ENCODE measurements at places on chromosomes 12 and 14.

DNA sequence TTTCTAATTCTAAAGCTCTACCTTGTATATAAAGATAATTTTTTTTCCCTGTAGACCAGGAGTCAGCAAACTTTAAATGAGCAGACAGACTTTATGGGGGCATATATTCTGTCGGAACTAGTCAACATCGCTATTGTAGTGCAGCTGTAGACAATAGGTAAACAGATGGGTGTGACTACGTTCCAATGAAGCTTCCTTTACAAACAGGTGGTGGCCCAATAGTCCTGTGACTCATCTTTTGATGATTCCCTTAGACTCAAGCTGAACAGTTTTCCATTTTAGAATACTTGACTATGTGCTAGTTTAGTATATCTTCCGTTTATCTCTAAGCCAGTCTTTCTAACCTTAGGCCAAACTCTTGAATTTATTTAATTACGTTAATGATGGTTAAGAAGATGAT is 16.3 kb downstream of the MUCL1 start:
- DNase-seq: no peak

DNA sequence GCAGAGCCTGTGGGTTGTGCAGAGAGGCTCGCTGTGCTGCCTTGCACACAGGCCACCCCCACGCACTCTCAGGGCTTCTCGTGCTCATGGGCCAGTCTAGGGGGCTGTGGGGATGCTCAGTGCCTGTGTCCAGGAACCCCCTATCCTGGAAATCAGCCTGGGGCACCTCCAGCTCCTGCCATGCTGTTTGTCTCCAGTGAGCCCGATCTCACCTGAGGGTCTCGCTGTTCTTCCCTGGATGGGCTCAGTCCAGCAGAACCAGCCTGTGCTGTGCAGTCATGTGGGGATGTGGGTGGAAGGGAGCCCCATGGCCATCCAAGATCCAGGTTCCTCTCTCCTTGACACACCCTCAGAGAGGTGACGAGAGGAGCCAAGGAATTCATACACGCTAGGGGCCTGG is 26.7 kb downstream of the SERPINA1 start:
- DNase-seq: no peak

DNA sequence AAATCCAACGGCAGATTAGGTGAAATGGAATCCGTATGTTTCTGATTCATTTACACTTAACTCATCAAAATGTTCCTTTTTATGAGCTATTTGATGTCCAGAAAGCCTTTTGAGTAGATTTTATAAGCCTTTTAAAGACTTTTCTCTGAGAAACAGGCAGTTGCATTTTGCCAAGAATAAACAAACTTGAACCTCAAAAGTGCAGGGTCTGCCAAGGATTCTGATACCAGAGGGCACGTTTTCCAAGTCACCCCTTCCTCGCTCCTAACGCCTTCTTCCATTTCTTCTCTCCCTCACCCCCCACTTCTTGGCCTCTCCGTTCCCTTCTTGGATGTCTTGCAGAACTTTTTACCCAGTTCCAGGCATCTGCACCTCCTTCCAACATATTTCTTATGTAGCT is 200.6 kb upstream of the TBX3 start:
- no peak for DNase-seq

- no peak for DNase-seq
Measured at GRCh38 chr14:23182372-23183157, 895 bp downstream of the SLC7A8 start.

DNA sequence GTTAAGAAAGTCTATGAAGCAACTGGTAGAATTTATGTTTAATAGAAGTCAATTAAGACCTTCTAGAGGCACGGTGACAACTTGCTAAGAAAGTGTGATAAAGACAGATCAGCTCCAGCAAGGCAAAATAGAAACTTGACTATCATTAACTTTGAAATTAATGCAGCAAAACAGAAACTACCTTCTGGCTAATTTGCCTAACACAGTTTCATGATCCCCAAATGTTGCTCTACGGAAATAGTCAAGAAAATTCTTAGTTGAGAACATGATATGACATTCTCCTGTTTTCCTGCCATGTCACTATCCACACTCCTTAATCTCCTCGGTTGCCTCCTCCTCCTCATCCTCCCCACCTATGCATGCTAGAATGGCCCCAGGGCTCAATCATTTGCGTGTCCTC is 4.2 kb downstream of the DENND5B start:
- DNase-seq: no peak

- DNase-seq: no peak
Measured at GRCh38 chr12:70745048-70745447, 107.8 kb upstream of the PTPRB start.

- DNase-seq: no peak
Measured at GRCh38 chr14:96965885-96966595, 168.9 kb downstream of the VRK1 start.

- DNase-seq: no peak
Measured at GRCh38 chr12:54569072-54569471, 19.4 kb downstream of the PPP1R1A start.

GRCh38 chr12:104433061-104433460 is 23.7 kb upstream of the CHST11 start:
- DNase-seq: no peak

- no peak for DNase-seq
Measured at GRCh38 chr12:97560786-97561618, 98.4 kb downstream of the RMST start.

DNA sequence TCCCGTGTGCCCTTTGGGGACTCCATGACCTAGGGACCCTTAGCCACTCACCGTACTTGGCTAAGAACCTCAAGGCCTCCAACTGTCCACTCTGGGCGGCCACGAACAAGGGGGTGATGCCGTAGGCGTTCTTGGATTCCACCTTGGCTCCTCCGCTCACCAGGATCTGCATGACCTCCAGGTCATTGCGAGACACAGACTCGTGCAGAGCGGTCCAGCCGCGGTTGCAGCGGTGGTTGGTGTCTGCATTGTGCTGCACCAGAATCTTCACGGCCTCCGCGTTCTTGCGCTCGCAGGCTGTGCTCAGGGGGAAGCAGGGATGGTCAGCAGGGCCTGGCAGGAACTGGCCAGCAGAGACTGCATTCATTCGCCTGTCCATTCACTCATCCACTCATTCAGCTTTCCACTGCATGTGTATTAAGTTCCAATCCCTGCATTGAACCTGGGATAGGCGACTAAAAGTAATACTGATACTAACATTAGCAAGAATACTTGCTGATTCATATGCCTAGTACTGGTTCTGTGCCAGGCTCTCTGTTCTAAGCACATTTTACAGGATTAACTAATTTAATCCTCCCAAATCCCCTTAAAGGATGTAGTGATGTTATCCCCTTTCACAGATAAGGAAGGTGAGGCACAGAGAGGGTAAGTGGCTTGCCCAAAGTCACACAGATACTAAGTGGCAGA is 23.9 kb downstream of the FAM181A start:
- DNase-seq: no peak

DNA sequence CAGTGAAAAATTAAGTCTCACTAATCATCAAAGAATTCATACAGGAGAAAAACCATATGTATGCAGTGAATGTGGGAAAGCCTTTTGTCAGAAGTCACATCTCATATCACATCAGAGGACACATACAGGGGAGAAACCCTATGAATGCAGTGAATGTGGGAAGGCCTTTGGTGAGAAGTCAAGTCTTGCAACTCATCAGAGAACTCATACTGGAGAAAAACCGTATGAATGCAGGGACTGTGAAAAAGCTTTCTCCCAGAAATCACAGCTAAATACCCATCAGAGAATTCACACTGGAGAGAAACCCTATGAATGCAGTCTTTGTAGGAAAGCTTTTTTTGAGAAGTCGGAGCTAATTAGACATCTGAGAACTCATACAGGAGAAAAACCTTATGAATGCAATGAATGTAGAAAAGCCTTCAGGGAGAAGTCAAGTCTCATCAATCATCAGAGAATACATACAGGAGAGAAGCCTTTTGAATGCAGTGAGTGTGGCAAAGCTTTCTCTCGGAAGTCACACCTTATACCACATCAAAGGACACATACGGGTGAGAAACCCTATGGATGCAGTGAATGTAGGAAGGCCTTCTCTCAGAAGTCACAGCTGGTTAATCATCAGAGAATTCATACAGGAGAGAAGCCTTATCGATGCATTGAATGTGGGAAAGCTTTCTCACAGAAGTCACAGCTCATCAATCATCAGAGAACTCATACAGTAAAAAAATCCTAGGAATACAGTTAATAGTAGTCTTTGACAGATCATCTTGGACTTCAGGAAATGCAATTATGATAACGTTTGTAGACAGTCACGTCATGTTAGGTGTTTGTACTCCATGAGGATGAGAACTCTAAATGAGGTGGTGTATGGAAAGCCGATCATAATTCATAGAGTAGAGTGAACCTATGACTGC is 21.1 kb downstream of the ZNF84 start:
- DNase-seq: no peak

GRCh38 chr14:86505808-86506207 is 975.9 kb downstream of the FLRT2 start:
- no peak for DNase-seq

GRCh38 chr12:31818623-31819268 is 89.9 kb upstream of the AMN1 start:
- no peak for DNase-seq

GRCh38 chr14:36522347-36522971 is 2.4 kb upstream of the NKX2-1 start:
- no peak for DNase-seq

DNA sequence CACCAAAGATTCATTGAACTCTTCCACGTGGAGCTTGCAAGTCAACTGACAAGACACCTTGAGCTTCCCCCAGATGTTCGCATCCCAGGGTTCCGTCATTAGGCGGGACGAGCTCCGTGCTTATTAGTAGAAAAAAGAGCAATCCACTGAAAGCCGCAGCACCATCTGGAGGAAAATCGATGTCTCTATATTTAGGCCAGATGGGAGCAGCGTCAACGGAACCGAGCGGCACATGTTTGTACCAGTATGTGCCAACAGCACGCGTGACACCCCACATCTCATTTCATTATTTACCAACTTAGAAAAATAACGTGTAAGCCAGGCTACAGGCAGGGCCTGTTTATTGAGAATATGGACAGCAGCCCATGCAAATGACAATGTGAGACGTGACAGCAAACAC is 45.8 kb upstream of the TMEM132D start:
- no peak for DNase-seq

GRCh38 chr14:81187832-81188522 is 32.8 kb downstream of the GTF2A1 start:
- no peak for DNase-seq

- no peak for DNase-seq
Measured at GRCh38 chr12:93857991-93858447, 180.8 kb downstream of the CRADD start.

DNA sequence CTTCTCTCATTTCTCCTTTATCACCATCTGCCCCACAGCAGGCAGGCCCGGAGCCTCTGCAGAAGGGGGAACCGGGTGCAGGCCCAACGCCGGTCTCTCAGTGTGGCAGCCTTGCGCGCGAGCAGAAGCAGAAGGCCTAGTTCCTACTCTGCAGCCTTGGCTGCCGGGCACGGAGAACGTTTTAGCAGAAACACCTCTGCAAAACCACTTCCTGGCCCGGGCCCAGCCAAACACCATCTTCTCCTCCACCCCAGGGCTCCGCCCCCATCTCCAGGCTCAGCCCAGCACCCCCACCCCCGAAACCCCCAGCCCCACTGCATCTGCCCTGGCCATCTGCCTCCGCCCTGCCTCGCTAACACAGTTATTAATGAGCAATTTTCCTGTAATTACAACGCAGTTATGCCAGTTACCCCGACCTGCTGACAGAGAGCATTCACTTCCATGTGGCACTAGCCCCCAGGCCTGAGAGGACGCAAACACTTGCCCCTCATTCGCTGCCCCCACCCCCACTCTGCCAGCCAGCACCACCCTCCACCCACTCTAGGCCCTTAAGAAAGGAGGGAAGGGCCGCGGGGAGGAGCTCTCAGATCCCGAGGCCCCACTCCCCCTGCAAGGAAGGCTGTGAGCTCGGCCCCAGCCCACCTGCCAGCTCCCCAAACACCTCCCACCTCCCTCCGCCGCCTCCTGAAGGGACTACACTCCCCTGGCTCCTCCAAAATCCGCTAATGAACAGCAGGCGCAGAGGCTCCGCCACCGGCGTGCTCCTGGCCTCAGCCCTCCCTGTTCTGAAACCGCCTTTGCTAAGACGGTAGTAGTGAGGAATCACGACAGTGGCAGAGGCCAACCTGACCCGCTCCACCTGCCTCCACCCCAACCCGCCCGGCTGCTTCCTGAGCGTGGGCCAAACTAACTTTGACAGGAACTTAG is 44.7 kb upstream of the FBRSL1 start:
- peak; percentile 41 for DNase-seq

DNA sequence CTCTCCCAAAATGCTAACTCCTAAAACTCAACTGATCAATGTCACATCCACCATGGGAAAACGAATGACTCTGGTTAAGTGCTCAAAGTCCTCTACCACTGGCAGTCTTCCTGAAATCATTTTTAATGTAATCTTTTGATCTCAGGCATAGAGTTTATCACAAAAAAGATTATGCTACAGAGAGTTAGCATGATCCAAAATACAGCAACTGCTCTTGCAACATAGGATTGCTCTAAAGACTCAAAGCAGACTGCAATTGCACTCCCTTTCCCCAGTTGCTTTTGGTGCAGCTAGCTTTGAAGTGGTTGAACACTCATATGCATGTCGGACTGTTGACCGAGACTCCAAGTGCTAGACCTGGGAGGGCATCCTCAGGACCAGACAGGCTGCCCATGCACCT is 109.3 kb downstream of the C12orf42 start:
- no peak for DNase-seq

GRCh38 chr12:69685810-69686209 is 13.3 kb downstream of the BEST3 start:
- DNase-seq: no peak

DNA sequence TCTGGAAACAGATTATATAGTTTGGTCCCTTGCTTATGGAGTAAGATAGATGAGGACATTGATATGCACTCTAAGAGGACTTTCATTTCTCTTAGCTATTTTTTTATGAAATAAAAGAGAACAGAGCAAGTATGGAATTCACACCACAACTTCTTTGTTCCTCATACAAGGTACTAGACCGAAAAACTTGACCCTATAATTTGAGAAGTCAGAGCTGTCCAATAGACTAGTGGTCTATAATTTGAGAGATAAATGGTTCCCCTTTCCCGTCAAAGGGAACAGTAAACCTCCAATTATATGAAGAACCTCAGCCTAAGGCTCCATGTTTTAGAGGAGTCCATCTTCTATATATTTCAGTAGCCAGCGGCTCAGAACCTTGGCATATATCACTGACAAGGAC is 58.5 kb upstream of the HIF1A start:
- no peak for DNase-seq

DNA sequence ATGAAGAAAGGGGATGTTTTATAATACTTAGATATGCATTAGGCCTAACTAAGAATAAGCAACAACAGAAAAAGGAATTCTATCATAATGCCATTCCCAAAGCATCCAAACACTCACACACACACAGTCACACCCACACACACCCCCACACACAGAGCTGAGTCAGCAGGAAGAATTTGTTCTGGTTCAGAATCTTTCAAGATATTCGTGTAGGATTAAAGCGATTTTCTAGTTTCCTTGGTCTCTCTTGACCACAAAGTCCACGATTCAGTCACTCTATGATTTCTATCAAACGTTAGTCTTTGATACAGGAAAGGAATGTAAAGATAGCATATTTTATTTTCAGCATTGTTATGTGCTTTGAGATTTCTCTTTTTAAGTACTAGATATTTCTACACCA is 382.6 kb upstream of the DCN start:
- DNase-seq: no peak

- DNase-seq: no peak
Measured at GRCh38 chr14:94575730-94576585, 5.3 kb upstream of the SERPINA5 start.

All from stimulated activated CD8-positive, alpha-beta memory T cell treated with anti-CD3 and anti-CD28 coated beads, Interleukin-4, amount 100 ng/mL, for 1 hour (primary cell).